Stimulated activated CD4-positive, alpha-beta T cell treated with anti-CD3 and anti-CD28 coated beads, TNF-alpha, amount 100 ng/mL, for 24 hours (primary cell): ENCODE measurements at places on chromosomes 7 and 10.

DNA sequence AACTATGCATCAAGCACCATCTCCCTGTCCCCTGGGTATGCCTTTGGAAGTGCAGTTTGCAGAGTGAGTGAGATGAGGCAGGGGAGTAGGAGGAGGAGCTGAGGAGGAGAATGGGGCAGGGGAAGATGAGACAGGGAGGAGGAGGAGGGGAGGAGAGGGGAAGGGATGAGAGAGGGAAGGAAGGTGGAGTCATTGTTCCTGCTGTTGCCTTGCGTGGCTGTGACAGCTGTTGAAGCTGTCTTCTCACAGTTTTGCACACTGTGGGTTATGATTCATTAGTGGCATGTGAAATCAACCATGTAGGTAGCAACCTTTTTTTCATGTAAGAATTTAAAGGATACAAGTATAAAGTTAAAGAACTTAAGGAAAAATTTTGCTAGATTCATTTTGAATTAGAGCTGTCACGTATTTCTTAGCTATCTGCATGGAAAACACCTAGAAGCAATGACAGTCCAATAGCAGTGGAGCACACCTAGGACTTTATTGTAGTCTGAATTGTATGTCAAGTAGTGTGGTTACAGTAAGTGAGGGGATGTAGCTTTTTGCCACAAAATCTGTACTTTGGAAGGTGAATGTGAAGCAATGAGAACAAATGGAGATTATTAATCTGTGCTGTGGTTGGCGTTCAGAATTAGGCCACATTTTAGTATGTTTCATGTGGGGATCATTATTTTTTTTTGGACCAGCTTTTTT is 21.7 kb downstream of the CCM2 start:
- no peak for DNase-seq

GRCh38 chr10:60288256-60288655 is 101.4 kb downstream of the ANK3 start:
- DNase-seq = no peak

DNA sequence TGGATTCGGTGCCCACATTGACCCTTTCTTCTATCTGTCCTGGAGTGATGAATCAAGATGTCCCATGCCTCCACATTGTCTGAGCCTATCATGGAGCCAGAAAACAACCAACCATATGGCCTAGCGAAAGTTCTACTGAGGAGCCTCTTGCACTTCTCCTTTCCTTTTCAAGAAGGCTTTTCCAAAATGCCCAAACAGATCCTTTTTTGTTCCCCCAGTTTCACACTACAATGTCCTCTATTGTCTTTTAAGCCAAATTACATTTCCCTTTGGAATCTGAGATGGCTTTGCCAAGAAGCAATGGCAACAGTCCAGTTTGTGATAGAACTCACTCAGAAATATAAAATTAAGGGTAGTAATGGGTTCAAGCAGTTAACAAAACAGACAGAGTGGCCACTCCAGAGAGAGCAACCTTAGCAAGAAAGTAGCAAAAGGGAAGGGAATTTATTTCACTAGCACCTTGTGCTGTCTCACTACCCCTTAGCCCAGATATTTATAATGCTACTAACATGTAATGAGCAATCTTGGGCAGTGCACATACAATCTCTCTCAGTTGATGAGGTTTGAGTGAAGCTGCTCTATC is 194.6 kb upstream of the PDE1C start:
- DNase-seq = no peak

DNA sequence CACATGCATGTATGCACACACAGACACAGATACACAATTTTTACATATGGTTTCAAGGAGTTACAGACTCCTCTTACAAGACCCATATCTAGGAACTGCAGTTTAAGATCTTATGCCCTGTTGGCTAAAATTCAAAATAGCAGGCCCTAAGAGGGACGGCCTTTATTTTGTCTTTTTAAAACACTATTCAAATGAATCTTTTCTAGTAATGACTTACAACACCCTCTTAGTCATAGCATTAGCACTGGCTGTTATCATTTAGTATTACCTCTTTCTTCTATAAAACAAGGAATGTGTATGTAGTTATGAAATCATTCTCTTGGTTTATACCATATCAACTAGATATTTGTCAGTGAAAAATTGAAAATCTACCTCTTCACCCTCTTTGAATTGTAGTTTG is 15.3 kb downstream of the PAPSS2 start:
- no peak for DNase-seq

DNA sequence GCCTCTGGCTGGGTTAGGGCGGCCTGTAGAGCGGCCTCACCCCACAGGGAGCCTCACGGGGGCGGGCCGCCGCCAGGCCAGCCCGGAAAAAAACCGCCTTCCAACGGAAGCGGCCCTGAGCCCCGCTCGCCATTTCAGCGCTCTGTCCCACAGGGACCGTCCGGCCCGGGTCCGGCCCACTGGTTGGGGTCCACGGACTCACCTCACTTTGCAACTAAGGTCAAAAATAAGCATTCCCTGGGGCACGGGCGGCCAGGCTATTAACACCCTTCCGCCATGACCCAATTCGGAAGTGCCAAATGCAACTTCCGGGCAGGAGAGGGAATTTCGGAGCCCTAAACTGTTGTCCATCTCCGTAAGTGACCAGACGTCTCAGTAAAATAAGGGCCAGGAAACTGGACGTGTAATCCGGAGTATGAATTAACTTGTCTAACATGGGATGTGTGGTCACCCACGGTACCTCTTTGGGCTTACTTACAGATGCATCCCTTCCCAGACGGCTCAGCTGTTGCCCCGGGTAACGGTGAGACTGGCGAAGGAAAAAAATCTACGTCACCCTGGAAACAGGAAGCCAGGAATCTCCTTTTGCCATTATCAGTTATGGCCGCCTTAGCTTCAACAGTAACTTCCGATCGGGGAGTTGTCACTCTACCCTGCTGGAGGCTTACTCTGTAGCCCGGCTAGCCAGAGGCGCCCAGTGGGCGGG is at the start of gene BBIP1:
BBIP1 (minus strand) TSS at position 538 of the 706 bp plus-strand sequence. CDS start 1,023 bp downstream, outside the sequence.
- DNase-seq = no peak

- no peak for DNase-seq
Measured at GRCh38 chr10:122850705-122851640, 5.3 kb upstream of the CUZD1 start.
